ENCODE measurements at places on chromosomes 2 and 18.

DNA sequence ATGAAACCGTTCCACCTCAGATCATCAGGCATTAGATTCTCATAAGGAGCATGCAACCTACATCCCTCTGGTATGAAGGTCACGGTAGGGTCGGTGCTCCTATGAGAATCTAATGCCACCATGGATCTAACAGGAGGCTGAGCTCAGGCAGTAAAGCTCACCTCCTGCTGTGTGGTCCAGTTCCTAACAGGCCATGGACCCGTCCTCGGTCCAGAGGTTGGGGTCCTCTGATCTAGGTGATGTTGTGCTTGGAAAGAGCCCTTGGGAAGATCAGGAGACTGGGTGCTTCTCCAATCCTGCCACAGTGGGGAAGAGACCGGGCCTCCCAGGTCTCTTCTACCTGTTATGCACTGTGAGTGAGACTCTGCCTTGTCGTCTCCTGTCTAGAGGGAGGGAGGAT lies 104.6 kb downstream of the ACKR3 start:
- H3K4me3 ChIP-seq: no peak overlapping the region
- no peak for ATAC-seq
- no peak overlapping the region for H3K27ac ChIP-seq
- no peaks in the 10 kb centered on the region for H3K36me3 ChIP-seq

- H3K4me3 ChIP-seq: no peak overlapping the region
- H3K36me3 ChIP-seq: no peaks in the 10 kb centered on the region
- no peak overlapping the region for H3K27ac ChIP-seq
These were observed 465.0 kb upstream of the TRIB2 start for GRCh38 chr2:12251749-12252148.

- no peak overlapping the region for H3K27ac ChIP-seq
- no peak overlapping the region for H3K4me3 ChIP-seq
These were observed 8.0 kb downstream of the COPS9 start for GRCh38 chr2:240127911-240128607.

GRCh38 chr2:74696829-74697228 lies 42.8 kb downstream of the SEMA4F start:
- H3K36me3 ChIP-seq: peaks cover 6% of the 10 kb centered on the region
- no peak overlapping the region for H3K27ac ChIP-seq
- no peak overlapping the region for H3K4me3 ChIP-seq
- H3K4me1 ChIP-seq: peaks cover 20% of the 10 kb centered on the region
- H3K27me3 ChIP-seq: peaks cover 4% of the 10 kb centered on the region

DNA sequence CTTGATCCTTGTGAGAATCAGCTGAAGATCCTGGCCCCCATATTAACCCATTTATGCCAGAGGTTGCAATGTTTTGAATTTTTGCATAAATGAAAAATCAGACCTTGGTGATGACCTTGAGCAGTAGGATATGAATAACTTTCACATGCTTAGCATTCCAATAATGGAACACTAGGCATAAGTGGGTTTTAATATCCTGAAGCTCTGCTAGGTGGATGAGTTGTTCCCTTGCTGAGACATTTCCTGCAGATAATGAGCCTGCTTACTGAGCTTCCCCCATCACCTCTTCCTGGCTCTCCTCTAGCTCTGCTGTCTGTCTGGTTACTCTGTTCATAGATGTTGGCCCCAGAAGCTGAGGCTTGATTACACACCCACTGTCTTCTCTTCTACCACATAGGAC lies 25.5 kb upstream of the SEC11C start:
- no peak overlapping the region for H3K27ac ChIP-seq
- H3K27me3 ChIP-seq: peaks cover 65% of the 10 kb centered on the region
- H3K4me3 ChIP-seq: no peak overlapping the region
- no peaks in the 10 kb centered on the region for H3K36me3 ChIP-seq

GRCh38 chr2:96271995-96272394 lies 6.0 kb downstream of the CIAO1 start:
- peaks cover 53% of the 10 kb centered on the region for H3K36me3 ChIP-seq
- H3K4me3 ChIP-seq: no peak overlapping the region
- H3K27ac ChIP-seq: no peak overlapping the region
- no peaks in the 10 kb centered on the region for H3K27me3 ChIP-seq

DNA sequence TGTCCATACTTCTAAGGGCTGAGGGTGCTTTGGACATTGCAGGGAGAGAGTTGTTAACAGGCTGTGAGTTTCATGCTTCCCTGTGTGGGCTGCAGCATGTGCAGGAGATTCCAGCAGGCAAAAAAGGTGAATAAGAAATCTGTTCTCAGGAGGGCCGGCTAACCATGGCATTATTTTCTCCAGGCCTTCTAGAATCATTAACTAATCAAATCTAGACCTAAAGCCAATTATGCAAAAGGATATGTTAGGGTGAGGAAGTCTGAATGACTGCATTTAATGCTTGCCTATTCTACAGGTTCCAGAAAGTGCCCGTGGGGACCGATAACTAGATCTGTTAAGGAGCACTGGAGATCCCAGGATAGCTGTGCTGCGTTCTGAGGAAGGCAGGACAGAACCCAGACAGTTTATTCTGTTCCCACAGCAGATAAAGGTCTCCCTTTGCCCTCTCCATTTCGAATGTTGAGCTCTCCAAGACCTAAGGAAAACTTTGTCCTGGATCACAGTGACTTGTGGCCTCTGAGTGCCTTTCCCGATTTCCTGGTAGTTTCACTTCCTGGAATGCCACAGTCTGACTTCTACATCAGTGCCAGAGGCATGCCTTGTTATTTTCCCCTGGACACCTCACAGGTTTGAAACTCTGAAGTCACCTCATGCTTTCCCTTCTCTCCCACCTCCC lies 50.0 kb upstream of the ZFP36L2 start:
- peaks cover 16% of the 10 kb centered on the region for H3K4me1 ChIP-seq
- peak overlapping the region; percentile 12 for H3K27ac ChIP-seq
- H3K4me3 ChIP-seq: no peak overlapping the region
- no peaks in the 10 kb centered on the region for H3K27me3 ChIP-seq
- ATAC-seq: no peak

- H3K4me1 ChIP-seq: peaks cover 44% of the 10 kb centered on the region
- no peaks in the 10 kb centered on the region for H3K36me3 ChIP-seq
- no peaks in the 10 kb centered on the region for H3K27me3 ChIP-seq
- ATAC-seq: no peak
- no peak overlapping the region for H3K4me3 ChIP-seq
- peak overlapping the region; percentile 10 for H3K27ac ChIP-seq
These were observed 90.1 kb downstream of the LBH start for GRCh38 chr2:30321466-30321865.

DNA sequence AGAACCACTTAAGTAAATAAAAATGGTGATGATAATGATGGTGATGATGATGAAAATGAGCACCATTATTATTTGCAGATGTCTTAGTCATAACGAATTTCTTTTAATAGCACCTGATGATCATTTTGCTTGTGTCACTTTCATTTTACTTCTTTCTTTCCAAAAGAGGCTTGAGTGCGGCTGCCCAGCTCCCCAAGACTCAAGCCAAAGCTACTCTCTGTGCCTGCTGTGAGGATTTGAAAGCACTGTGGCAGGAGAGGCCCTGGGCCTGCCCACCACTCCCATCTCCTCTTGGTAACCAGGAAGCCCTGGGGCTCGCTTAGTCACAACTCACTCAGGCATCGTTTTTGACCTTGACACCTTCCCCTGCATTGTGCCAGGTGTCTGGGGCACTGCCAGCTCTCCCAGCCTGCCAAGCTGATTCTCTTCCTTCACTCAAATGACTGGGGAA lies 41.2 kb downstream of the RPL37A start:
- H3K4me3 ChIP-seq: no peak overlapping the region
- no peaks in the 10 kb centered on the region for H3K4me1 ChIP-seq
- no peak for ATAC-seq
- H3K36me3 ChIP-seq: no peaks in the 10 kb centered on the region
- peaks cover 6% of the 10 kb centered on the region for H3K27me3 ChIP-seq
- no peak overlapping the region for H3K27ac ChIP-seq

- H3K27me3 ChIP-seq: no peaks in the 10 kb centered on the region
- ATAC-seq: no peak
- no peak overlapping the region for H3K27ac ChIP-seq
- no peak overlapping the region for H3K4me3 ChIP-seq
- H3K4me1 ChIP-seq: peaks cover 12% of the 10 kb centered on the region
- H3K36me3 ChIP-seq: peaks cover 48% of the 10 kb centered on the region
These were observed 168.1 kb downstream of the AFF3 start for GRCh38 chr2:99974275-99974674.

DNA sequence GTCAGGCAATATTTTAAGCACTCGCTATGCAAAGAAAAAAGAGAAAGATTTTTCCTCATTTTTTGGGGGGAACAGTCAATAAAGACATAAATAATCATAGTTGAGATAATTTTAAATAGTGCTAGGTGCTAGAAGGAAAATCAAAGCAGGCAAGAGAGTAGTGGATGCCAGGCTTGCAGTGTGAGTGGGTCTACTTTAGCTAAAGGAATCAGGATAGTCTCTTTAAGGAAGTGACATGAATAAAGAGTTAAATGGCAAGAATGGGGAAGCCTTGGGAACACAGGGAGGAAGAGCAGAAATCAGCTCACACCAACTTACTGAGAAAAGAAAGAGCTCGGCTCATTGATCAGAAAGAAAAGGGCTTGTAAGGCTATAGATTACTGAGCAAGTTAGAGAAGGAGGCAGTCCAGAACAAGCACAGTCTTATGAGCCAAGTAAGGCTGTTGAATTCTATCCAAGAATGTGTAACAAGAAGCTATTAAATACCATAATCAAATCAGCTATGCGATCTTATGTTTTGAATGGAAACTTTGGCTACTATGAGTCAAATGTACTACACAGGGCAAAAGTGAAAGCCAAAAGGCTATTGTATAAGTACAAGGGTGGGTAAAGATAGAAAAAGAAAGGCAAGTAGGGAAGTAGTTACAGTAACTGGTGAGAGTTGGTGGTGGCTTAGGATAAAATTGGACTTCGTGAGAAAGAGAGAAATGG lies 833.8 kb upstream of the PIK3C3 start:
- ATAC-seq: no peak
- no peaks in the 10 kb centered on the region for H3K4me1 ChIP-seq
- no peaks in the 10 kb centered on the region for H3K27me3 ChIP-seq
- H3K4me3 ChIP-seq: no peak overlapping the region
- no peak overlapping the region for H3K27ac ChIP-seq

- peak overlapping the region; percentile 88 for H3K27ac ChIP-seq
- H3K4me3 ChIP-seq: peak overlapping the region; percentile 84
- peaks cover 64% of the 10 kb centered on the region for H3K4me1 ChIP-seq
- H3K36me3 ChIP-seq: peaks cover 30% of the 10 kb centered on the region
These were observed 15.8 kb downstream of the PTPN18 start for GRCh38 chr2:130371723-130372054.

DNA sequence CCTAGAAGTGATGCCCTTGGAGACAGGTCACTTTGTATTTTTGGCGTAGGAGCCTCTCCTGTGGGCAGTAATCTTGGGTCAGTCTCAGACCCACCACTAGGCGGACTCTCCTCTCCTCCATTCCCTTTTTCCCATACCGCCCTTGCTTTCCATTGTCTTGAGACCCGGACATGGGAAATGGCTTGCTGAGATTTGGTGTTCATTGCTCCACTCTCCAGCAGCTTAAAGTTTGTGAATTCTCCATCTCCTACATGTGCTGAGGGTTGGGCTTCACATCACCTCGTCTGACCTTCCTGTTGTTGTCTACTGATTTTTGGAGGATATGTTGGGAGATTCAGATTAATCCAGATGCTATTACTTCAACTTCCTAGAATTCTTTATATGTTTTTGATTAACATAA lies 159.2 kb upstream of the RAB12 start:
- H3K36me3 ChIP-seq: no peaks in the 10 kb centered on the region
- peaks cover 22% of the 10 kb centered on the region for H3K27me3 ChIP-seq
- no peak for ATAC-seq
- H3K4me1 ChIP-seq: no peaks in the 10 kb centered on the region

GRCh38 chr18:51946946-51947345 lies 393.1 kb upstream of the DCC start:
- no peaks in the 10 kb centered on the region for H3K27me3 ChIP-seq
- no peak for ATAC-seq

- H3K27ac ChIP-seq: no peak overlapping the region
- H3K4me1 ChIP-seq: no peaks in the 10 kb centered on the region
- ATAC-seq: no peak
- no peak overlapping the region for H3K4me3 ChIP-seq
These were observed 12.7 kb upstream of the SCN1A start for GRCh38 chr2:166140475-166140874.

- H3K27ac ChIP-seq: no peak overlapping the region
- H3K27me3 ChIP-seq: no peaks in the 10 kb centered on the region
- H3K4me1 ChIP-seq: no peaks in the 10 kb centered on the region
- no peaks in the 10 kb centered on the region for H3K36me3 ChIP-seq
These were observed 99.7 kb downstream of the SLC8A1 start for GRCh38 chr2:40352041-40352702.

GRCh38 chr2:17851731-17852585 lies 26.5 kb upstream of the KCNS3 start:
- no peaks in the 10 kb centered on the region for H3K4me1 ChIP-seq
- ATAC-seq: peak; percentile 51
- peaks cover 10% of the 10 kb centered on the region for H3K27me3 ChIP-seq
- H3K36me3 ChIP-seq: no peaks in the 10 kb centered on the region
- H3K27ac ChIP-seq: no peak overlapping the region

DNA sequence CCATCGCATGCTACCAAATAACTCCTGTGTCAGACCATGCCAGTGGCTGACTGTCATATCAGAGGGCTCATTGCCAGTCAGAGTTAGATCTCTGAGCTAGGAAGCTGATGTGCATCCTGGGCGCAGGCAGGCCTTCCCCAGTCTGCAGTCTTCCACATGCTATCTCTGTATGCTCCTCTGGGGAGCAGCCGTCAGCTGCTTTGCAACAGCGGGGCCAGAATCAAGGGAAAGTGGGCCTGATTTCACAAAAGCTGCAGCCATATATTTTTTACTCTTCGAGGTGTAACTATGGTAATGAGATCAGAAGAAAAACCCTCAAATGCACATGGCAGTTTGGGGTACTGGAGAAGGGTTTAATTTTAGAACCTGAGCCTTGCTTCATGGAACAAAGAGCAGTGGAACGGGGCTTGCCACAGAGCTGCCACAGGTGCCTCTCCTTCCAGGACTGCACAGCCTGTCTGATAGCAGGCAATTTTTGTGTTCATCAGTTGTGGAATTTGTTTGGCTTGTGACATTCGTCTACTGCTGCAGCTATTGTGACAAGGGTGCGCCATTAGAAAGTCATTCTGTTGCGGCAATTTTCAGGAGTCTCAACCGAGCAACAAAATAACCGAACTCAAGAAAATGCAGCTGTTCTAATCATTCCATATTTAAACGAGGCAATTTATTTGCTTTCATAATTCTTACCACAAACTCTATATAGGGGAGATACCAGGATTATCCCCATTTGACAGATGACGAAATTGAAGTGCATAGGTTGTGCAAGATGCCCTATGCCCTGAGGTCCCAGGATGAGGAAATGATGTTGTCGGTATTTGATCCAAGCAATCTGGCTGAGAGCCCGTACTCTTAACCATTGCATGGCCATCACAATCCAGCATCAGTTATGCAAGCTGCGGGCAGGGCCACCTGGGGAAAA lies 109.6 kb upstream of the CYRIA start:
- no peak overlapping the region for H3K27ac ChIP-seq
- no peak for ATAC-seq
- peaks cover 6% of the 10 kb centered on the region for H3K4me1 ChIP-seq
- H3K27me3 ChIP-seq: peaks cover 9% of the 10 kb centered on the region
